Type B pancreatic cell (in vitro differentiated cells): ENCODE measurements at places on chromosomes 12 and 14. TPM values are rescaled to one million over a fixed set of nuclear protein-coding genes. Genes with fewer than 3 reads are reported as not detected.

- DNase-seq, result no peak
Measured at GRCh38 chr14:60632777-60633176, 16.5 kb downstream of the SIX1 start.

GRCh38 chr12:132428936-132429601 lies 60.9 kb upstream of the FBRSL1 start:
- DNase-seq, result no peak

DNA sequence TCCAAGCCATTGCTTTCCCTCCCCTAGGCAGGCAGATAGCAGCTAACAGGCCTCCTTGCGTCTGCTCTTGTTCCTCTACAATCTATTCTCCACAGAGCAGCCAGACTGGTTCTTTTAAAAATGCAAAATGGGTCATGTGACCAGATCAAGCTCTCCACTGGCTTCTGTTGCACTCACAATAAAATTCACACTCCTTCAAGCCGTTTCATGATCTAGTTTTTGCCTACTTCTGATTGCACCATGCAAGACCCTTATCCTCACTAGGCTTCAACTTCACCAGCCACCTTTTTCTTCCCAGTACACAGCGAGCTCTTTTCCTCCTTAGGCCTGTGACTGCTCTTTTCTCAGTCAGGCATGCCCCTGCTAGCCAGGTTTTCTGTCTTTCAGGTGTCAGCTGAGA lies 6.1 kb upstream of the KRAS start:
- DNase-seq, result no peak

GRCh38 chr12:57001448-57001906 lies 4.9 kb downstream of the ZBTB39 start:
- DNase-seq, result peak; percentile 80

The PTPRO gene
- total RNA-seq, result 7.8 and 31.8 TPM in 2 replicates
